Nephron progenitor cell (in vitro differentiated cells): ENCODE measurements at places on chromosomes 16 and 17.

GRCh38 chr17:6528557-6528956 is 27.8 kb downstream of the PITPNM3 start:
- no peak for DNase-seq

DNA sequence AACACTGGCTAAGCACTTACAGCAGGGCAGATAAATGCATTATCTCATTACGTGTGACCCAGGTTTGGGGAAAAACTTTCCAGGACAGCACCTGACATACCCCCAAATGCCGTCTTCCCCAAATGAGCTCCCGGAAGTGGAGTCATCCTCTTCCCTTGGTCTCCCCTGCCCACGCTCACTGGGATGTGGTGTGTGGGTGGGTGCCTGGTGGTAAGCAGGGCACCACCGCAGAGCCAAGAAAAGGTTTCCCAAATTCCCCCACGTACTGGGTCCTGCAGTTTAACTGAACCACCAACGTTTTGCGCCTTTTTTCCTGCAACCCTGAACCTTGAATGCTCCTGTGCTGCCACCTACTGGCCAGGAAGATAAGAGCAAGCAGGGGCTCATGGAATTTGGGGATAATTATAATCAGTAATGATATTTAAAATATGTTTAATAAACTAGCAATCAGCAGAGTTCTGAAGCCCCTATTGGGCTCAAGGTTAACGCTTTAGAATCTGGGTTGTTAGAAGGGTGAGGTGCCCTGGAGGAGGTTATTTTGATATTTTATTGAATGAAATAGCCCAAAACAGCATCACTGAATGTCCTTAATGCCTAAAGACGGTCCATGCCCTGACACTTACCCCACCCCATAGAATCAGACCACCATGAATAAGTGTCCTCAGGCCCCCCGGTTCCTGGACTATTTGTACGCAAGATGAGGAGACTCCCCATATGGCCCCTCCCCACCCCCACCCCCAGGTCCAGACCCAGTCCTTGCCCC is 8.0 kb downstream of the SPPL2C start:
- peak; percentile 76 for DNase-seq

DNA sequence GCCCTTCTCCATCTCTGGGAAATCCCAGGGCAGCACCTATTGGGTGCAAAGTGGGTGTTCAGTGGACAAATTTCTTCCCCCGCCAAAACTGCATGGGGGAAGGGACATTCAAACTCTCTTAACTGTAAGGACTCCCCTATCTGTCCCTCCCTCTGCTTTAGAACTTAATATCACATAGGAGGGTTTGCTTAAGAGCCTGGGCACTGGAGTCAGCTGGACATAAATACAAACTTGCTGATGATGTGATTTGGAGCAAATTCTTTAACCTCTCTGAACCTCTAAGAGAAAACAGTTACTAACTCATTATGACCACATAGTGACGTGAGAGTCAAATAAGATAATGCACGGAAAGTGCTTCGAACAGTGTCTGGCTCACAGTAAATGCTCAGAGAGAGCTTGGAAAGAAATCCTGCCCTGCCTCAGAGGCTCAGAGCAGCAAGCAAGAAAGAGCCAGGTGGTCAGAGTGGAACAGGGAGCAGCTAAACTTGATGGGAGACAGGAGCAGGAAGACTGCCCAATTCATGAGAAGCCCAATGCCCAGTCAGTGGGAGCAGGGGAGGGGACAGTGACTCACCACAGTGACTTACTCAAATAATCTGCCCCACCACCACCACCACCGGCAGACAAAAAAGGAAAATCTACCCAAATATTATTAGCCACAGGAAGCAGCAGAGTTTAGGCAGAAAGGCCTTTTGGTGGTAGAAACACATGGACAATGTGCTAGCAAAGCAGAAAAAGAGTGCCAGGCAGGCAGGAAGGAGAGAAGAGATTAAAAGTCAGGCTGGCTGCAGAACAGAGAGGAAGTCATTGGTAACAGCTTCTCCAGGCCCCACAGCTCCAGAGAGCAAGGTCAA is 23.9 kb upstream of the CCL1 start:
- DNase-seq, result no peak

GRCh38 chr17:42174126-42174783 is 6.7 kb downstream of the KCNH4 start:
- DNase-seq, result no peak

DNA sequence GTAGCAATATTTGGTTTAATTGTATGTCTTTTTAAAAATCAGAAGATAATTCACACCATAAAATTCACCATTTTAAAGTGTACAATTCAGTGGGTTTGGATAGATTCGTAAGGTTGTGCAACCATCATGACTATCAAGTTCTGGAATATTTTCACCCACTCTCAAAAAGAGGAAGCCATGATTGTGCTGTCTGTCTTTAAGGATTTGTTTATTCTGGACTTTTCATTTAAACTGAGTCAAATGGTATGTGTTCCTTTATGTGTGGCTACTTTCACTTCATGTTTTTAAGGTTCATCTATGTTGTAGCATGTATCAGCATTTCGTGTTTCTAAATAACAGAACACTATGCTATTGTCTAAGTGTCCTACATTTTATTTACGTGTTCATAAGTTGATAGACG is 68.1 kb upstream of the CPHXL start:
- DNase-seq, result no peak

GRCh38 chr16:10828851-10829366 is 10.3 kb upstream of the TVP23A start:
- DNase-seq, result no peak

- DNase-seq, result peak; percentile 75
Observed at GRCh38 chr17:31558748-31559583, 167.5 kb downstream of the RAB11FIP4 start.

- DNase-seq, result no peak
Observed at GRCh38 chr16:81280393-81280792, 34.4 kb upstream of the GAN start.

GRCh38 chr17:19533036-19533717 is 477 bp upstream of the SLC47A1 start:
- no peak for DNase-seq

DNA sequence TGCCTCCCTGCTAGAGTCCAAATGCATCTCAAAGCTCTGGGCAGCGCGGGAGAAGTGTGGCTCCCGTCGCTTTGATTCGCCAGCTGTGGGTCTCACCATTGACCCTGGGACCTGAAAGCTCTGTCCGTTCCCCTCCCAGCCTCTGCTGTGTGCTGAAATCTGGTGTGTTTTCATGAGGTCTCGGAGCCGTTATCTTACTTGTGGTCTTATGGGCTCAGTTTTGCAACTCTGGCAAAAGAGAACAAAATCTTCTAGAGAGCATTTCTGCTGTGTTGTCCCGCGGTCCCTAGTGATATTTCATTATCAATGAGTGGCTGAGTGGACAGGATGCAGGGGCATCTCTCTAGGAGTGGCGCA is 13.3 kb downstream of the CRISPLD2 start:
- no peak for DNase-seq

DNA sequence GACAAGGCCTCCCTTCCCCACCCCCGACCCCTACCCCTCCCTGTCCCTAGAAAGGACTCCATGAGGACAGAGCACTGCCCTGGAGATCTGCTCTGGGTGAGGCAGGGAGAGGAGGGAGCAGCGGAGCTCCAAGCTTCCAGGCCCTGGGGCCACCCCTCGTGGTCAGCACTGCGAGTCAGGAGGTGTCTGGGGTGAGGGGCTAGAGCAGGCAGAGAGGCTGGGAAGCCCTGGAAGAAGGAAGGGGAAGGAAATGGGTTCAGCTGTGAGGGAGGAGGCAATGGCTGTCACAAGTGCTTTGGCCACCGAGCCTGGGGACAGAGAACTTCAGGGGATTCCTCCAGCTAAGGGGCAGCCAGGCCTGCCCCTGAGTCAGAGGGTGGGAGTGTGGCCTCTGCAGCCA is 28.2 kb upstream of the DNAI2 start:
- no peak for DNase-seq

GRCh38 chr16:79253100-79253631 is 347.4 kb downstream of the MAF start:
- DNase-seq, result no peak

- peak; percentile 63 for DNase-seq
Observed at GRCh38 chr16:86789621-86790051, 211.3 kb downstream of the FOXL1 start.

DNA sequence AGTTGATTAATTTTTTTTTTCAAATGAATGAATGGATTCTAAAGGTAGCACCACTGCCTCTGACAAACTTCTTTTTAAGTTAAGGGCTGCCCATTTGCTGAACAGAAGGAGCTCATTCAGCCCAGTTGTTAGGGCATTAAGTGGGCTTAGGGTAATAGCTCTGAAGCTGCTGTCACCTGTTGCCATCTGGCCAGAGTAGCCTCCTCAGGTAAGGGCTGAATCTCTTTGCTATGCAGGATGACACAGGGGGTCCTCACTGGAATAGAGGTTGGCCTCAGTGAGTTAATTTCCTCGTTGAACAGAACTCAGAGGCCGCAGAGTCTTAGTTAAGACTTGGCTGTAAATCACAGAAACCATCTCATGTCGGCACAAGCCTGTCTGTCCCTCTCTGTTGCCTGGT is 232.8 kb downstream of the CCDC182 start:
- DNase-seq, result no peak

GRCh38 chr16:54175552-54176375 is 110.8 kb downstream of the IRX3 start:
- no peak for DNase-seq

GRCh38 chr16:19315889-19316433 is 30.4 kb downstream of the CLEC19A start:
- no peak for DNase-seq

GRCh38 chr17:73877962-73878361 is 233.7 kb upstream of the SDK2 start:
- no peak for DNase-seq

DNA sequence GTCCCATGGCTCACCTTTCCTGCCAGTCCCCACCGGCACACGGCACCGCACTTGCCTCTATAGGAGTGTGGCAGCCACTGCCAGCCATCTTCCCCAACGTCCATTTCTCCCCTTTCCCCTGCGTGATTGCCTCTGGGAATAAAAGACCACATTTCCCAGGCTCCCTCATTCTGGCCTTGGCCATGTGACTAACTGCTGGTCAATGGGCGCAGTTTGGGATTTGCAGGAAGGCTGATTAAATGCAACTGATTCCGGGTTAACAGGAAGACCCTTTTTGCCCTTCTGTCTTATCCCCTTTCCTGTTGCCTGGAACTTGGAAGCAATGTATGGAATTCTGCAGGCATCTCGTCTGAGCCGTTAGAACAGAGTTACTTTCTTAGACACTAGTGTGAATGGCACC is 3.0 kb downstream of the BTBD17 start:
- DNase-seq, result no peak

GRCh38 chr17:74761931-74762330 is 13.5 kb downstream of the NHERF1 start:
- no peak for DNase-seq

DNA sequence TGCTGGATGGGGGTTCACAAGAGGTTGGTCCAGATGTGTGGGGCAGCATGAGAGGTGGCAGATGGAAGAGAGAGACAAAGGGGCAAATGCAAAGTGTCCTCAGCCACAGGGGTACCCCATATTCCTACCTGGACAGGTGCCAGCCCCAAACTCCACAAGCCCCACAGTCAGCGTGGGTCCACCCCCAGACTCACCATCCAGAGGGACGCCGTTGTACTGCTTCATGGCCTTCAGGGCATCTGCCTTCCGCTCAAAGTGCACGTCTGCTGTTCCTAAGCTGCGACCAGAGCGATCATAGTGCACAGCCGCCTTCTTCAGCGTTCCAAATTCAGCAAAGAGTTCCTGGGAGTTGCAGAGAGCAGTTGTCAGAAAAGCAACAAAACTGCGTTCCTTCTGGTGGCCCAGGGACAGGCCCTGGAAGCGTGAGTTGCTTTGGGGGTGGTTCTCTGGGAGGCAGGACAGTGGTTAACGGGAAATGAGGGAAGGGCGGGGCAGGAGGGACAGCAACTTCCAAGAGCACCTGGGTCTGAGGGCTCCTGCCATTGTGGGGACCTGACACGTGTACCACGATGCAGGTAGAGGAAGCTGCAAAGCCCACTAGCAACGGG is 2.3 kb downstream of the ALYREF start:
- DNase-seq, result no peak

- no peak for DNase-seq
Observed at GRCh38 chr16:12255473-12255872, 278.9 kb downstream of the SNX29 start.

GRCh38 chr17:12522336-12522735 is 143.4 kb upstream of the MYOCD start:
- no peak for DNase-seq

DNA sequence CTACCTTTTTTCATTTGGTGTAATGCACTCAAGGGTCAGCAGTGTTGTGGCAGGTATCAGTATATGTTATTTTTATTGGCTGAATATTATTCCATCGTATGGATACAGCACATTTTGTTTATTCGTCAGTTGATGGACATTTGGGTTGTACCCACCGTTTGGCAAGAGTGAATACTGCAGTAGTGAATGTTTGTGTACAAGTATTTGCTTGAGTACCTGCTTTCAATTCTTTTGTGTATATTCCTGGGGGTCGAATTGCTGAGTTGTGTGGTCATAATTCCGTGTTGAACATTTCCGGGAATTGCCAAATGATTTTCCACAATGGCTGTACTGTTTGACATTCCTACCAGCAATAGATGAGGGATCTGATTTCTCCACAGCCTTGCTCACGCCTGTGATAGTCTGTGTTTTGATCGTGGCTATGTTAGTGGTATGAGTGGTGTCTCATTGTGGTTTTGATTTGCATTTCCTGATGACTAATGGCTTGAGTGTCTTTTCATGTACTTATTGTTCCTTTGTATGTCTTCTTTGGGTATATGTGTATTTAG is 108.4 kb downstream of the OR1D5 start:
- DNase-seq, result no peak
